ENCODE measurements at places on chromosomes 4 and X.

- no peak for DNase-seq
These were observed 39.7 kb downstream of the CORIN start for GRCh38 chr4:47798165-47798564.

DNA sequence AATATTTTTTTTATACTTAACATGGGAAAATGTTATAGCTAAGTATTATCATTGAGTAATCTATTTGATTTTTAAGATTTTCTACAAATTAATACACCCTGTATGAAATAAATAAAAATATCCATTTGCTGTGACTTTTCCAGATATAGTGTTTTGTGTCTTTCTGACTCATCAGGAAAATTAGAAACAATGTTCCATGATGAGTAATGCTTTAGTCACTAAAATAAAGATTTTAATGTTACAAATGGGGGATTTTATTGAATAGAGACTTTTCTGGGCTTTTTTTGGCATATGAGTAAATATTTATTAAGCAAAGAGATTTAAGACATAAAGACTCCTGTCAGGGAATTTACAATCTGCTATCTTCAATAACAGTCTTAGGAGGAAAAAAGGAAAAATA, 279.2 kb upstream of the NOCT start:
- DNase-seq = no peak

DNA sequence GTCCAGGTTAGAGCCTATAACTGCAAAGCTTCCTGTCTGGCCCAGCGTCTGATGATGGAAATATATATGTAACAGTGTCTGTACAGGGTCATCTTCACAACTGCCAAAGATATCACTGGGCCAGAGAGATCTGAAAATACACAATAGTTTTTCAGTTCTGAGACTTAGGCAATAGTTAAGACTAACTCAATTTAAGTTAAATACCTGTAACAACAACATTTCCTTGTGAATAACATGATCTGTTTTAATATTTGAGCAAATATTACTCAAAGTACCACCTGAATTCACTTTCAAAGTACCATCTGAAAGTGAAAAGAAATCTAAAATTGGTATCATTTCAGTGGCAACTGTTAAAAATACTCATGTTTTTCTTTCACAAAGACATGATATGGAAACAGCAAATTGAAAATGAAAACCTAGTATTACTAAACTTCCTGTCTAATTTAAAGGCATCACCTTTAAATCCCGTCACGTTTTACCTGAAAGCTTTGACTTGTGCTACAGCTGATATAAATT, 9.6 kb downstream of the ZAR1 start:
- no peak for DNase-seq

DNA sequence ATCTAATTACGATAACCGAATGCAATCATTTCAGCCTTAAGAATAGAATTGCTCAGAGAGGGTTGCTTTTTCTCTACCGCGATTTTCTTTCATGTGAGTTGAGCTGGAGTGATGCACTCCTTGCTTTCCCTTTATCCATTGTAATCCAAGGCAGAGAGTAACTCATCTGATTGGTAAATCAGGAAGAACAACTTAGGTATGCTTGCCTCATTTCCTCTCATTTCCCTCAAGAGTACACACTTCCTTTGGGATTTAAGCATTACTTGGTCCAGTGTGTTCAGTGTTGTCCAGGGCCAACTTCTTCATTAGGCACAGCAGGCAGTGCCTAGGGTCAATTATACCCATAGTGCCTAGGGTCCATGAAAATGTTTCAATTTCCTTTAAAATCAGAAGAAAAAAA, 15.7 kb upstream of the N4BP2 start:
- DNase-seq = no peak

DNA sequence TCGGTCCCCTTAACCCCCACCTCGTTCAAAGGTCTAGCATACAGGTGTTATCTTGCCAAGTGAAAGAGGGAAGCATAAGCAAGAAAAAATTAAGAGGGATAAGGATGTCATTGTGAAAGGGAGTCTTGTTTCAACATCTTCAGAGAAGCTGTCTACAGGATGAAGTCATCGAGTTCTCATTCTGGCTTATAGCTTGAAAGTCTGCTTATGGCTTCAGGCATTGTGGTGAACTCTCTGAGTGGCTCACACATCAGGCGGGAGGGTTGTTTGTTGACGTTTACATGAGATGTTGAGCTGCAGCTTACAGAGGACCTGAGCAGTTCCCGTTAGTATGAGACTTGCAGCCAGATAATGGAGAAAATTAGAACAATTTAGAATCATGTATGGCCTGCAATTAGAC, 16.6 kb downstream of the MAGEA9B start:
- DNase-seq = no peak

- DNase-seq = no peak
These were observed 187.8 kb downstream of the FRAS1 start for GRCh38 chr4:78244705-78245485.

DNA sequence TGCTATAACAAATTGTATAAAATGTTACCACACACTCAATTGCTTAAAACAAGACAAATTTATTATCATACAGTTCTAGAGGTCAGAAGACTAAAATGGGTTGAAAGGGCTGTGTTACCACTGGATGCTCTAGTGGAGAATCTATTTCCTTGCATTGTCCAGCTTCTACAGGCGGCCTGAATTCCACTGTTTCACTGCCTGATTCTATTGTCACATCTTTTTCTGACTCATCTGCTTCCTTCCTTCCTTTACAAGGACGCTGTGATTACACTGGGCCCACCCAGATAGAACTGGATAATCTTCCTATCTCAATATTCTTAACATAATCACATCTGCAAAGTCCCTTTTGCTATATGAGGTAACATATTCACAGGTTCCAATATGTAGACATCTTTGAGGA, 19.4 kb upstream of the ARMCX1 start:
- no peak for DNase-seq

DNA sequence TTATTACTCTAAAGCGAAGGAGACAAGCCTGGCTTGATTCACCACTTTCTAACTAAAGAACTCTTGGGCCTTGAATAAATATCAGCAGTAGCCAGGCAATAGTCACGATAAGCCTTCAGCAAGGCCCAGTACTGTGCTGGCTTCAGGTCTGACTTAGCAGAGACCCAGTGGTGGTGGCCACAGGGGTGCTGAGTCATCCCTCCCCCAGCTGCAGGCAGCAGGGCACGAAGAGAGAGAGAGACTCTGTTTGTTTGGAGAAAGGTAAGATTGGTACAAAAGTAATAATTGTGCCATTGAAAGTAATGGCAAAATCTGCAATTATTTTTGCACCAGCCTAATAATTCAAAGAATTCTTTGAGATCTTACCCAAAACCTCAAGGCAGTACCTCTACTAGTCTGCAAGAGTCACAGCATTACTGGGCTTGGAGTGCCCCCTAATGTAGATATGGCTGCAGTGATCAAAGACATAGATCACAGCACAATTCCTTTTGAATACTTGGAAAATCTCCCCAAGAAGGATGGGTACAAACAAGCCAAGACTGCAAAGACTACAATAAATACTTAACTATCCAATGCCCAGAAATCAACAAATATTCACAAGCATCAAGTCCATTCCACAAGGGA, 159.5 kb upstream of the USP38 start:
- no peak for DNase-seq

GRCh38 chr4:4217113-4217512, 9.6 kb downstream of the OTOP1 start:
- no peak for DNase-seq

DNA sequence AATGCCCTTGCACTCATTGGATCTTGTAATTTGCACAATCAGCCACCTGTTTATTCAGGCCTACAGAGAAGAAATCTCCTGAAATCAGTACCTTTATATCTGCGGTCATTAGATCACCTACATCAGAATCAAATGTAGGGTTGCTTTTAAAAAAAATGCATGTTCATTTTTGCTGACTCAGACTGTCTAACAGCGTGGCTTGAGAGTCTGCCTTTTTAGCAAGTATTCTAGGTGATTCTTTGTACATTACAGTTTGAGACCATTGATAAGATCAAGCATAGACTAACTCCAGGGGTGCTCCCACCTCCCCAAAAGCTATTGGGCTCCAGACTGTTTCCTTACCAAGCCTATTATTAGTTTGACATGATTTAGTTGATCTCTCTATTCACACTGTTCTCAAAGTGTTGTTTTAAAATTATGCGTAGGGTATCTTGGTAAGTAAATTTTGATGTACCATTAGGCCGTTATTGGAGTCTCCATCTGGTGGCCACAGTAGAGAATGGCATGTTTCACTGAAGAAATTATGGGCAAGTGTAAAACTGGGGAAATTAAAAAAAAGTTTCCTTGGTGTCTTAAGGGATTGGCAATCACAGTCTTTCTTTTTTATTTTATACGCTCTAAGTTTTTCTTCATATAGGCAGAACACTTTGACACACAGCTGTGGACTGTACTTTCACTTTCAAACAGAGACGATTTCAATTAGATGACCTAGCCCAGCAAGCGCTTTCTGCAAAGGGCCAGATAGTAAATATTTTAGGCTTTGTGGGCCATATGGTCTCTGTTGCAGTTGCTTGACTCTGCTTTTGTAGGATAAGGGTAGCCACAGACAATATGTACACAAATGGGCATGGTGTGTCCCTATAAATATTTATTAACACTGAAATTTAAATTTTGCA, 33.7 kb upstream of the MSL3 start:
- DNase-seq = no peak

- no peak for DNase-seq
These were observed 178.3 kb downstream of the CHIC2 start for GRCh38 chr4:53886090-53886489.

GRCh38 chr4:104615496-104615895, 120.8 kb upstream of the CXXC4 start:
- no peak for DNase-seq

GRCh38 chr4:94011190-94011589, 182.6 kb downstream of the ATOH1 start:
- DNase-seq = no peak

- DNase-seq = no peak
These were observed 173.2 kb downstream of the PABPC4L start for GRCh38 chr4:134028421-134028820.

- DNase-seq = no peak
These were observed 248.6 kb downstream of the PCDH18 start for GRCh38 chr4:137283737-137284136.

DNA sequence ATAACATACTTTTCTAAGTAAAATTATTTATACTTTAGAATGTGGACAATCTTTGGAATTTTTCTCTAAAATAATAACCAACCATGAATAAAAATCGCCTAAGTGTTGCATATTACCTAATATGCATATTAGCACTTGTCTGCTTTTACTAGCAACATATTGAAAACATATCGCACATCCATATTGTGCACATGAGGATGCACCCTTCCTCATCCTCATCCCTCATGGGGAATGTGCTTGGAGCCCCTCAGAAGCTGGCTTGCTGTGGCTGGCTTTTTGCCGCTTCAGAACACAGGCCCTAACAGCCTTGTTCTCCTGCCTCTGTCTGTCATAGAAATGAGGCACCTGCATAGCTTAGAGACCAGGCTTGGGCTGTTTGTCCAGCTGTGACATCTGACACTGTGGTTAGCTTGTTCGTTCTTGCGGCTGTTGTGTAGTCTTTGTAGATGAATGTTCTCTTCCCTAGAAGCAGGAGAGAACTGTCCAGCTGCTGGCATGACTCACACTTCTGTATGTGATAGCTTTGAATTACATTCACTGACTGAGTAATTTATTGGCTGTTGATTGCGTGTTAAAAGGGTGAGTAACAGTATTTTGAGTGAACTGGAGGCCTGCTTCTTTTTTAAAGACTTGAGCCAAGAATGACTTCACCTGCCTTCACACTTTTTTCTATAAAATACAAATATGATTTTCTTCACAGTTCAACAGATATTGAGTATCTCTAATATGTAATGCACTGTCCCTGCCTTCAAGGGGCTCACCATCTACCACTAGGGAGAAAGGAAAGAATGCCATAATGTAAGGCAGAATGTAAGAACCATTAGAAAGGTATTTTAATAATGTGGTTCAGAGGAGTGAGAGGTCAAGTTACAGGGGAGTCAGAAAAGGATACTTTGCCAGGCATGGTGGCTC, 81.9 kb downstream of the HMGB2 start:
- DNase-seq = no peak

GRCh38 chrX:111244235-111244750, 26.0 kb downstream of the CAPN6 start:
- DNase-seq = no peak

DNA sequence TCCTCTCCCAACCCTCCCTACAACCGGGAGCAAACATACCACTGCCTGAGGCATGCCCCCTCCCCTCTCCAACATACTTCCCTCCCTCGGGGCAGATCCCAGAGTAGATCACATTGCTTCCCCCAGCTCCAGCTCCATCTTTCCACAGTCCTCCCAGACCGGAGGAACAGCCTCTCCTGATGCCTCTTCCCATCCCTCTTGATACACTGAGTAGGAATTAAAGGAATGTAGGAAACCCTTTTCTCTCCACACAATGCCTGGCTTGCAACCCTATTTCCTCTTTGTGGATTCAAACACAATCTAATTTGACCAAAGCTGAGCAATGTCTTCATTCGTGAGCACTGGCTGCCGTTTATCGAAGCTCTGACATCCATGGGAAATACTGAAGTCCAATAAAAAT, 339.8 kb downstream of the BCOR start:
- DNase-seq = no peak

DNA sequence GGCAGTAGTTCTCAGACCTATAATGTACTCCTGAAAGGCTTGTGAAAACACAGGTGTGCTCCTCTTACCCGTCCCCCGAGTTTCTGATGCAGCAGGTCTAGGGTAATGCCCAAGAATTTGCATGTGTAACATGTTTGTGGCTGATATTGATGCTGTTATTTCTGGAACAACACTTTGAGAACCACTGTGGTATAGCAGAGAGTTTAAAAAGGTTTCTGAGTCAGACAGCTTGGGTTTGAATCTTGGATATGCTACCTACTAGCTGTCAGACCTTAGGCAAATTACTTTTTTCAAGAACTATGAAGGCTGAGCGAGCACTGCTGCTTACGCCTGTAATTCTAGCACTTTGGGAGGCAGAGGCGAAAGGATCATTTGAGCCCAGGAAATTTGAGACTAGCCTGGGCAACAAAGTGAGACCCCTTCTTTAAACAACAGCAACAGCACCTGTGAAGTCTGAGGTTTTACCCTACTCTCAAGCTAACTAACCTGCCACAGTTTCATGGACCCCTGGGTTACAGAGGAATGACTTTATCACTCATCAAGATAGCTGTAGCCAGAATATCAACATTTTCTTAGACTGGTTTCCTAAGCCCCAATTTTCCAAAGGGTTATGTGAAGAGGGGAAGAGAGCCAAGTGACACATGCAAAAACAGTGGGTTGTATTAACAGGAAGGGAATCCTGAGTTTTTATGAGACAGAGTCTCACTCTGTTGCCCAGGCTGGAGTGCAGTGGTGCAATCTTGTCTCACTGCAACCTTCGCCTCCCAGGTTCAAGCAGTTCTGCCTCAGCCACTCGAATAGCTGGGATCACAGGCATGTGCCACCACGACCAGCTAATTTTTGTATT, 5.1 kb downstream of the AFF1 start:
- no peak for DNase-seq

DNA sequence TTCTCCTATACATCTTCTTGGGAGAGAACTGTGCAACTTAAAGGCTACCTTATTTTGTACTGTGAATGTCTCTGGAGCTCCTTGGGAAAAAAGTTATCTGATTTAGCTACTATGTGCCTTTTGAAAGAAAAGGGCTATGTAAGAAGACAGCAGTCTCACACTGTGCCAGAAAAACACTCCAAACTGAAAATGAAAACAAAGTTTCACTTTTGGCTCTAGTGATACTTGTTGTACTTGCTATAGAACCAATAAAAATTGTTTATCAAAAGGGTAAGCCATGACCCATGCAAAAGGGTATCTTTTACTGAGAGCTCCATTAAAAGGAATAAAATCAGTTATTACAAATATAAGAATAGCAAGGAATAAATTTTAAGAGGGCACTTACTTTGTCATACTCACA, 2270.0 kb downstream of the ARAP2 start:
- DNase-seq = no peak

- no peak for DNase-seq
These were observed 96.4 kb downstream of the CPZ start for GRCh38 chr4:8688908-8689445.
